Activated CD8-positive, alpha-beta memory T cell treated with anti-CD3 and anti-CD28 coated beads, Interleukin-2, amount 10 ng/mL, durations not matched to agents 7 days and 5 days (primary cell): ENCODE measurements at places on chromosomes 7 and 10. TPM values are rescaled to one million over a fixed set of nuclear protein-coding genes. Genes with fewer than 3 reads are reported as not detected.

- no peaks in the 10 kb centered on the region for H3K27me3 ChIP-seq
- no peak for DNase-seq
- peaks cover 65% of the 10 kb centered on the region for H3K36me3 ChIP-seq
- H3K27ac ChIP-seq = peak overlapping the region; percentile 97
- peaks cover 38% of the 10 kb centered on the region for H3K4me1 ChIP-seq
- peak overlapping the region; percentile 99 for H3K4me3 ChIP-seq
Observed at GRCh38 chr7:142789441-142789840, 18.7 kb downstream of the PRSS2 start.

DNA sequence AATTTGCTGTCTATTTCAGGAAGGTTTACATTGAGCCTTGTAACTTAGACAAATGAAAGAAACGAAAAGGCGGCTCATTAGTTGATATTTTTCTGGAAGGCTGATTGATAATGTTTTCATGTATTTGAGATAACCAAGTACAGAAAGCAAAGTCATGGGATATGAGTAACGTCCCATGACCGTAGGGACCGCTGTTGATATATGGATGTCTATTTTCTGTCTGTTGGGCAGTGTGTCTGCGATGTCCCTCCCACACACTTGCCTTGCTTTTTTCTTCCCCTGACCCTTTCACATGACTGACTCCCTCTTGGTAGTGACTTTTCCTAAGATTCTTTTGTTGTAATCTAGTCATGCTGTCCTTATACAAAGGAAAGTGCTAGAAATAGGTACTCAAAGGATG lies 57.0 kb upstream of the GPR158 start:
- peaks cover 2% of the 10 kb centered on the region for H3K27me3 ChIP-seq
- no peak overlapping the region for H3K4me3 ChIP-seq
- no peaks in the 10 kb centered on the region for H3K4me1 ChIP-seq
- H3K27ac ChIP-seq = no peak overlapping the region
- no peak for DNase-seq

DNA sequence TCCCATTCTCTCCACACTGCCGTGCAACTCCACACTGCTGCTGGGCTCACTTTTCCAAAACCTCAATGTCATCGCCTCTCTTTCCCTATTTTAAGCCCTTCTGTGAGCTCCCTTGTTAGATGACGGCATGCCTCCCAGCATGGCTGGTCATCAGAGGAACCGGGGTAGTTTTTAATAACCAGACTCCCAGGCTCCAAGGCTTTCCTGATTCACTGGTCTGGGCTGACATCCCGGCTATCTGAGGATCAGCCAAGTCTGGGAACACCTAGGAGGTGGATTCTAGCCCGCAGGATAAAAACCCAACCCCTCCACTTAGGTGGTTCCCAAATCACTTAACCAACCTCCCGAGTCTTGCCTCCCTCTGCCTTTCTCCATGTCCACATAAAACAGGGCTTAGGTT lies 295.4 kb upstream of the FZD8 start:
- H3K4me1 ChIP-seq = no peaks in the 10 kb centered on the region
- H3K27me3 ChIP-seq = no peaks in the 10 kb centered on the region
- no peak overlapping the region for H3K4me3 ChIP-seq

DNA sequence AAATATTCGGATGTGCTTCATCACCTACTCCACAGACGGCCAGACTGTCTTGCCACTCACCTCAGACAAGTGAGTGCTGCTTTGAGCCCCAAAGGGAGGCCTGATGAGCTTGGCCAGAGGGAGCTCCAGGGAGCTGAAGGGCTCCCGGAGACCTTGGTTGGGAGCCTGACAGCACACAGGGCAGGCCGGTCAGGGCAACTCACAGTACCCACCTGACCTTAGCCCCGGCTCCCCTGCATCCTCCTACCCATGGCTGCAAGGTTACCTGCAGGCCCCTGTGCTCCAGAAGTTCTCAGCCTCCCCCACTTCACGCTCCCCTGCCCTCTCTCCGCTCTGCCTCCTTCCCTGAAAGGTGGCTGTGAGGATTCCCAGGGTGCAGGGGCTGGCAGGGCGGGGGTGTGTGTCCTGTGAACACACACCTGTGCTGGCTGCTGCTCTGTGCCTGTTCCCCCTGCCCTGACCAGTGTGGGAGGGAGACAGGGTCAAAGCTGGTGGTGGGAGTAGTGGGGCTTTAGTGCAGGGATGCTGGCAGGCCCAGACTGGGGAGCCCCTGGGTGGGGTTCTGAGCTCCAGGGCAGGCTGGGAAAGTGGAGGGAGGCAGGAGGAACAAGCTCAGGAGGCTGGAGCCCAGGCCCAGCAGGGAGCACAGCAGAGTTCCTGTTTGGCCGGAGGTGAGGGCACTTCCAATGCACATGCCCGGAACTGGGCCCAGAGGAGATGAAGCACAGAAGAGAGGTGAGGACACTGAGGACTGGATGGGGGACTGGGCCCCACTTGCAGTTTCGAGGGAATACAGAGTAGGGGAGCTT lies 7.2 kb downstream of the ANTXRL start:
- H3K27ac ChIP-seq = no peak overlapping the region
- H3K4me1 ChIP-seq = peaks cover 10% of the 10 kb centered on the region
- peaks cover 5% of the 10 kb centered on the region for H3K27me3 ChIP-seq

DNA sequence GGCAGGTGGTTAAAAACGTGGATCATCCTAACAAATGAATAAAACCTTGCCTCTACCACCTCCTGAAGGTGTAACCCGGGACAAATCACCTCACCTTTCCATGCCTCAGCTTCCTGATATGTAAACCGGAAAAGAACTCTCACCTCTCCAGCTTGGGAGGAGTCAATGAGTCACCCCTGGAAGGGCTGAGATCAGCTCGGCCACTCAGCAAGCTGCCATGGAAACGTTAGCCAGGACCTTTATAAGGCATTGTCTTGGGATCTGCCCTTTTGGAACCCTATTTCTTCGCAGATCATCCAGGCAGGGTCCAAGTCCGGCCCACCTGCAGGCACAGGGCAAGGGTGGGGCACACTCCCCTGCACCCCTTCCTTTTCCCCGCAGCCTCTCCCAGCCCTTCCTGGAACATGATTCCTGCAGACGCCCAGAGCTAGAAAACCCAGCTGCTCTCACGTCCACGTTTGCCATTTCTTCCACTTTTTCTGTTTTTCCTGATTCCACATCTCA lies 81.6 kb upstream of the PFKP start:
- no peak overlapping the region for H3K27ac ChIP-seq
- peaks cover 3% of the 10 kb centered on the region for H3K4me1 ChIP-seq
- no peaks in the 10 kb centered on the region for H3K36me3 ChIP-seq
- H3K27me3 ChIP-seq = peaks cover 31% of the 10 kb centered on the region

- H3K27me3 ChIP-seq = peaks cover 3% of the 10 kb centered on the region
- H3K27ac ChIP-seq = no peak overlapping the region
- no peaks in the 10 kb centered on the region for H3K36me3 ChIP-seq
- H3K4me3 ChIP-seq = no peak overlapping the region
Observed at GRCh38 chr10:128875030-128875744, 591.9 kb upstream of the MGMT start.

- H3K27ac ChIP-seq = no peak overlapping the region
- H3K27me3 ChIP-seq = no peaks in the 10 kb centered on the region
- no peak overlapping the region for H3K4me3 ChIP-seq
- no peak for DNase-seq
- H3K36me3 ChIP-seq = peaks cover 7% of the 10 kb centered on the region
Observed at GRCh38 chr7:7701527-7701926, 16.9 kb downstream of the RPA3 start.

Gene OR2A42
- not detected for total RNA-seq

Gene PTF1A
- total RNA-seq = not detected

Gene XRCC2
- total RNA-seq = 18.0 TPM
